ENCODE measurements at places on chromosomes 11 and 22.

- no peak for DNase-seq
Observed at GRCh38 chr11:108752297-108752751, 87.5 kb downstream of the DDX10 start.

DNA sequence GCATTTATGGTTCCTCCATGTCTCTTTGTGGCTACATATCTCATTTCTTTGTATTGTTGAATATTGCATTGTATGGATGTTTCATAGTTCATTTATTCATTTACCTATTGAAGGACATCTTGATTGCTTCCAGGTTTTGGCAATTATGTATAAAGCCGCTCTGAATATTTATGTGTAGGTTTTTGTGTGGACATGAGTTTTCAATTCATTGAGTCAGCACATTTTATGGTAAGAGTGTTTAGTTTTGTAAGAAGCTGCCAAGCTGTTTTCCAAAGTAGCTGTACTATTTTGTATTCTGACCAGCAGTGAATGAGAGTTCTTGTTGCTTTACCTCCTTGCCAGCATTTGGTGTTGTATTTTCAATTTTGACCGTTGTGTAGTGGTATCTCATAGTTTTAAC is 39.2 kb downstream of the KDM2A start:
- DNase-seq = no peak

DNA sequence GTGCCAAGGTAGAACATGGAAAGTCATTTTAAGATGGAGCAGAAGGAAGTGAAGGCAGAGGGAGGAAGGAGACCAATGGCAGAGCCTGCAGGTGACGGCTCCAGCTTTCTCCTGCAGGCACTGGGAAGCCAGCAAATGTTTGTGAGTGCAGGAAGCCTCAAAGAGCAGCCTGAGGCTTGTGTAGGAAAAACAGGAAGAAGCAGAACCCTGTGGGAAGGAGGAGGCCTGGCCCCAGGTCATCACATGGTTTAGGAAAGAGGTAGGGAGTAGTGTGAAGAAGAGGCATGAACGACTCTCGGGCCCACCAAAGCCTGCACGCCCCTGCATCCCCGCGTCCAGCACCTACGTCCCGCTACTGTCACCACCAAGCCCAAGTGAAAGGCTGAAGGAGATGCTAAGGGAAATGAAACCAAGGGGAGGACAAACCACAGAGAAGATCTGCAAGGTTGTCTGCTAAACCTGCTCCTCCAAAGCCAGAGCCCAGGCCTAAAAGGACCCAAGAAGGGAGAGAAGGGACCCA is 151.5 kb downstream of the CHST1 start:
- no peak for DNase-seq

GRCh38 chr11:118304227-118304567 is 333 bp upstream of the CD3E start:
- DNase-seq = no peak

DNA sequence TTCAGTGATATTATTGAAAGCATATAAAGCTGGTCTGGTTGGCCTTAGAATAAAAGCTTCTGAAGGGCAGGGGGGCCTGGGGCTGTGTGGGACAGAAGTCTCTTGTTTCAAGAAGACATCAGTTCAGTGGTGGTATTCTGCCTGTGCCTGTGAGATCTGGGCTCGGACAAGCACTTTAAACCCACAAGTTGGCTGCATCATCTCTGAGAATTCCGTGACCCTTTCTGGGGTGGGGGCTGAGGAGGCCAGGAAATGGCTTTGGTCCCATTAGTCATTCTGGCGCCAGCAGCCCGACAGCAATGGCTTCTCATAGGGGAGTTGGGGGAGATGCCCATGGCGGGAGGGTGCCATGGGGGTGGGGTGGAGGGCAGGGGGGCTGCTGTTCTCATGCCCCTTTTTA is 104.1 kb downstream of the PKNOX2 start:
- no peak for DNase-seq

DNA sequence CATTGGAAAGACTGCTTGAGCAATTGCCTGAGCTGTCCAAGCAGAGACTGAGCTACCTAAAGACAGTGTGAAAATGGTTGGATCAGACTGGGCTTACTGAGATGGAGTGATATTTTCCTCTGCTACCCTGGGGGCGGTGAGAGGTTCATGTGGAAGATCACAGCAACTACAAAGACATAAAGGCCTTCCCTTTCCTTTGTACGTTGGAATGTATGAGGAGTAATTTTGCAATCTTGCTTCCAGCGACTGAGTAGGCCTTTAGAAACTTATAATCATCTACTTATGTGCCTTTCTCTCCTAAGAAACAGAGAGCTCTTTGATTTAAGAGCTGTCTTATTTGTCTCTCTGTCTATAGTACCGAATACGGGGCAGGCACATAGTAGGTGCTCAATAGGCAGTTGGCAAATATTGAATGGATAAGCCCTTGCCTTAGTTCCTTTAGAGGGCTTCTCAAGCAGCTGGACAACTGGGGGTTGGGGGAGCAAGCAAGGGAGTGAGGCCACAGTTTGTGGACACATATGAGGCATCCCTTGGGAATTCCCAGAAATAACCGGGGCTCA is 2.4 kb upstream of the HEPACAM start:
- no peak for DNase-seq

DNA sequence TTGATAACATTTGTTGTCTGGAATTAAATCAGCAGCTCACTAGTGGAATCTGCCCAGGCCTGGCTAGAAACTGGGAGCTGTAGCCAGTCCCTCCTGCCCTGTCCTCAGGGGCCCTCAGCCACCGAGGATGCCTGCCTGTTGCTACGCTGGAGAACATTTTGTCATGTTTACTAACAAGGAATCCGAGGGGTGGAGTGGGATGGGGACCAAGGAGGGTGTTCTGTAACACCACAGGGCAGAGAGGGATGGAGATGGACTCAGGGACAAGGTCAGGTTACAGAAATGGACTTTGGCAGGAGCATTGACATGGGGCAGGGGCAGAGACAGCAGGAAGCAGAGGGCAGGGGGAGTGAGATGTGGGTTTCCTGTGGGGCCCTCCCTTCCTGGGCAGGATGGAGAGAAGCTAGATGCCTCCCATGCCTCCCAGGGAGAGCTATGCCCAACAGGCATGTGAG is 45.8 kb upstream of the AMPD3 start:
- DNase-seq = no peak

GRCh38 chr22:46031965-46032851 is 55.2 kb upstream of the WNT7B start:
- DNase-seq = no peak

DNA sequence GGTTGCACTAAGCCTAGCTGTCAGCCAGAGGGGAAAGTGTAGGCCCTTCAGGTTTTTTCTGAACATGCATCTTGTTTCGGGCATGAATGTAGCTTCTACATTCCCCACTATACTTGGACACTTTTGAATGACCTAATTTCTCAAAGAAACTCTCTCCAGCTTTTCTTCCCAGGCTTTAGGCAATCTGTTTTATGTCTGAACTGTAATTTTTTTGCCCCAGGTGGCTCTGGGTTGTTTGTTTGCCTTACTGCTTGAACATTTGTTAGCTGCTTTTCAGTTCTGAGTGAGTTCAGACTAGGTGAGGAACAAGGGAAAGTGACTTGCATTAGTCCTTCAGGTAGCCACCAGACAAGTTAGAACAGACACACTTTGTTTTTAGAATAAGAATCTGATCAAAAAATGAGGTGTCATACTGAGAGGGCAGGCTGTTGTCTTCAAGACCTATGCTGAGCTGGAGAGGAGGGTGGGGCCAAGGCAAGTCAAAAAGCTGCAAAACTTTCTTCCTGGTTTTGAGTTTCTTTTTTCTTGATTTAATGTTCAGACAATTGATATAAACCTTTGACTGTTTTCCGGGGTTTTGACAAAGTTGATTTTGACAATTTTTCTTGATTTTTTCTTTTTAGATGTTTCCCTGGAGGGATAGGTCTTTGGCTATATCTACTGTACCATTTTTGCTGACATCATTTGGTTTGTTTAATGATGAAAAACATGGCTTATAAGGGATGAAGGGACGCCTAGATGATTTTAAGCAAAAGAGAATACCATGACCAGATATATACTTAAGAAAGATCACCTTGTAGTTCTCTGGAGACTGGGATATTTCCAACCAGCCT is 182.8 kb downstream of the WNT11 start:
- no peak for DNase-seq
